ENCODE measurements at places on chromosomes 11 and 22.
A peak's percentile ranks its signal among the peaks of the same experiment; 100 is the strongest.

GRCh38 chr11:93169950-93170561 lies 27.7 kb downstream of the SLC36A4 start:
- DNase-seq, result peak; percentile 38

DNA sequence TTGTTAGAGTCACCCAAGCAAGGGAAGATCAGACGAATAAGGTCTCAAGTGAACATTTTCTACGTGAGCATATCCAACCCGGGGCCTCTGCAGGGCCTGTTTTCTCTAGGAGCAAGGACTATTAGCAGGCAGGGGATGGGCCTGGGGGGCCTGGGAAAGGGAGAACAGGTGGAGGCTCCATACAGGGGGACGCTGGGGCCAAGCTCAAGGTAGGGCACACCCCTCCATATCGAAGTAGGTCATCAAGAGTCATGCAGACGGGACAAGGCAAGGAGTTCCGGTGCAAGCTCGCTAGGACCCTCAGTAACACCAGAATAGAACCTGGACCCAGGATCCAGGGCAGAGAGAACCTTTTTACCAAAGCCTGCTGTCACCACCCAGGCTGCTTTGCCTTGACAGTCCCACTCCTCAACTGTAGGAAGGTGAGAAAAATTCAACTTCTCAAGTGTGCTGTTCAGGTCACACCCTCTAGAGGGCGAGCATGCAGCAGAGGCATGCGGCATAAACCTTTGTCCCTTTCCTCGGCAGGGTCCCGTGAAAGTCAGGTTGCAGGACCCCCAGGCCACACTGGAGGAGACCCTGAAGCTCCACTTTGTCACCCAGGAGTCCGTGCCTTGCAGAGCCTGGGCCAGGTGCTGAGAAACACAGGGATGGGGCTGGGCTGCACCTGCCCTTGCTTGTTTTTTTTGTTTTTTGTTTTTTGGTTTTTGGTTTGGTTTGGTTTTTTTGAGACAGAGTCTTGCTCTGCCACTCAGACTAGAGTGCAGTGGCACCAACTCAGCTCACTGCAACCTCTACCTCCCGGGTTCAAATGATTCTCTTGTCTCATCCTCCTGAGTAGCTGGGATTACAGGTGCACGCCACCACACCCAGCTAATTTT lies 8.6 kb upstream of the APOBEC3B start:
- no peak for DNase-seq

GRCh38 chr11:121887976-121888557 lies 227.9 kb downstream of the BLID start:
- DNase-seq, result no peak

DNA sequence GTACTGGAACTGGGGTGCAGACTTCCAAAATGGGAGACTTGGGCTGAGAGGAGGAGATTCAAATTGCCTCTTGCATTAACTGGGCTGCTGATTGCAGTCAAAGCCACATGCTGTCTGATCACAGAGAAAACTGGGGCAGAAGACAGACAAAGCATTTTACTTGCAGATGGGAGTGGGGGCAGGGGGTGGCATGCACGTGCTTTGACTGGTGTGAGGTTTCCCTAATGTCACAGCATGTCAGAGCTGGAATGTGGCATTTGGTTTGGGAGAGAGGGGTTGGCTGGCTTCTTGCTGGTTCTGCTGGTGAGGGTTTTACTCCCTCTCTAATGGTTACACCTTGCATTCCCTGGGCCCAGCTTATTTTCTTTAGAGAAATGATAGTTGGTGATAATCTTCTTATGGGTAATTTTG lies 2.9 kb downstream of the TUB start:
- DNase-seq, result no peak

- peak; percentile 53 for DNase-seq
These were observed 386.5 kb downstream of the SOX6 start for GRCh38 chr11:15969701-15970329.

- no peak for DNase-seq
These were observed 38.8 kb upstream of the POLA2 start for GRCh38 chr11:65223011-65223410.

GRCh38 chr22:37391702-37392101 lies 35.6 kb downstream of the ELFN2 start:
- no peak for DNase-seq

- no peak for DNase-seq
These were observed 129.2 kb upstream of the LMO1 start for GRCh38 chr11:8392886-8393285.

GRCh38 chr22:30226192-30226832 lies 20.2 kb downstream of the LIF start:
- no peak for DNase-seq

- no peak for DNase-seq
These were observed 1.1 kb upstream of the OR52N2 start for GRCh38 chr11:5807580-5807979.

DNA sequence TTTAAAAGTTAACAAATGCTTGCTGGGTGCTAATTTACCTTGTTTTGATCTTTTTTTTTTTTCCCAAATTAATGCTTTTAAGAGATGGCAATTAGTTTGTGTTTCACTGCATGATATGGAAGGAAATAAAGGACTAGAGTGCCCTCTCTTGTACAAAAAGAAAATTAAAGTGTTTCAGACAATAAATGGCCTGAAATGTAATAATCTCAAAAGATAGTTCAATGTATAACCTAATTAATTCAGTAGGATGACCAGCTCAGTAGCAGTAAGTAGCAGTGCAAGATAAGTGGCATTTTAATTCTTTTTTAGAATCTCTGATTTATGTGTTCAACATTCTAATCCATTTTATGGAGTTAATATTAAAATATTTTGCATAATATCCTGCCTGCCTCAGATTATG lies 39.9 kb upstream of the MYO18B start:
- DNase-seq, result peak; percentile 65

GRCh38 chr11:110279881-110280280 lies 16.5 kb downstream of the RDX start:
- no peak for DNase-seq

DNA sequence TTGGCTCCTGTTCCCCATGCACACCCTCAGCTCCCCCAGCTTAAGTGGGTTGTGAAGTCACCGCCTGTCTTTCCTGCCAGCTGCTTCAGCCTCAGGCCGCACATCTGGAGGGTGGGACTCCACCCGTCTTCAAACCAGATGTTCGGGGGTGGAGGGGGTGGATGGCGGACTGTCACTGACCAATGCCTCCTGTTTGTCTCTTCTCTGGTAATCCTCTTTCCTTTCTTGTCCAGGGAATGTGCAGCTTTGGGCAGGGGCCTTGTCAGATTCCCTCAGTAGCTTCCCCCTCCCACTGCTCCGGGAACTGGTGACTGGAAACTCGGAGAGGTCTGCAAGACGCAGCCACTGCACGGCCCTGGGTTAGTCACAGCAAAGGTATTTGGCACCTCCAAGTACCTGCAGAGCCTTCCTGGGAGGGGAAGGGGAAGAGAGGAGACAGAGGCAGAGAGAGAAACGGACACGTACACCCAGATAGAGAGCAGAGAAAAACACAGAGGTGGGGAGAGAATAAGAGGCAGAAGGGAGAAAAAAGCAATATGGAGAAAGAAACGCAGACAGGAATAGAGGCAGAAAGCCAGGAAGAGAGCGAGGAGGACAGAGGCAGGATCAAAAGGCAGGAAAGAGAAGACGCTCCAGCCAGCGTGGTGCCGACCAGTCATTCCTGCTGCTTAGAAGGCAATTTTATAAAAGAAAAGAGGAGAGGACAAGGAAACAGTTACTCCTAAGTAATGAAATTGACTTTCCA lies 56.1 kb upstream of the TIMP3 start:
- no peak for DNase-seq

GRCh38 chr11:28690746-28691145 lies 582.6 kb downstream of the METTL15 start:
- no peak for DNase-seq

- no peak for DNase-seq
These were observed 113.7 kb downstream of the ETS1 start for GRCh38 chr11:128473636-128474035.

- DNase-seq, result no peak
These were observed 122.7 kb upstream of the TRPC6 start for GRCh38 chr11:101706541-101706940.

- DNase-seq, result no peak
These were observed 33.1 kb downstream of the TNRC6B start for GRCh38 chr22:40210818-40211217.

Data from NCI-H1105 treated with DMSO at 0.1 percent for 48 hours (cell line).